ENCODE measurements at places on chromosomes 1 and 21. TPM values are rescaled to one million over a fixed set of nuclear protein-coding genes. Genes with fewer than 3 reads are reported as not detected.

LENEP gene
- 0.80 TPM for total RNA-seq

- DNase-seq, result no peak
These were observed 5.5 kb downstream of the THEM5 start for GRCh38 chr1:151847867-151848596.

DNA sequence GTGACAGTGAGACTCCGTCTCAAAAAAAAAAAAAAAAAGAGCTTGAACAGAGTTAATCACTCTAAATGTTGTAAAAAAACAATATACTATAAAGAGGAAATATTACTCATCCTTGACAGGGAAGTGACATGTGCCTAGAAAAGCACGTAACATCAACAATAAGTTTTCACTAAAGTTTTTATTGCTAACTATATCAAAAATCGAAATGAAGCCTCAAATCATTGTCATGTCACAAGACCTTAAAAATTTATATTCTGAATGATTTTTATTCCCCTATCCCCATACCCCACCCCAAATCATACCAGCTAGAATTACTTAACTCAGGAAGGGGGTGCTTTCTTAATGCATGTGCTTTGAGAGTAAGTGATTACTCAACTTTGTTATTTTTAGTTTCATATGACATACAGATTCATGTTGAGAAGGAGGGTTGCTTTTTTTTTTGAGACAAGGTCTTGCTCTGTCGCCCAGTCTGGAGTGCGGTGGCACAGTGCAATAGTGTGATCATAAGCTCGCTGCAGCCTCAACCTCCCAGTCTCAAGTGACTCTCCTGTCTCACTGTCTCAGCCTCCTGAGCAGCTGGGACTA is 53.6 kb upstream of the MUTYH start:
- DNase-seq, result peak; percentile 35

- no peak for DNase-seq
These were observed 132.5 kb downstream of the NPHP4 start for GRCh38 chr1:5859766-5860165.

GCSAML gene
- total RNA-seq, result not detected
